ENCODE measurements at places on chromosomes 13 and 19. TPM values are rescaled to one million over a fixed set of nuclear protein-coding genes. Genes with fewer than 3 reads are reported as not detected.

KLK4 gene
- total RNA-seq = not detected

LHFPL6 gene
- 50.5 TPM for total RNA-seq

PRR20E gene
- total RNA-seq = not detected

ZNF93 gene
- total RNA-seq = 8.3 TPM

WTIP gene
- 19.1 TPM for total RNA-seq

TBXA2R gene
- 7.9 TPM for total RNA-seq

SYT3 gene
- total RNA-seq = 0.12 TPM

GNA15 gene
- total RNA-seq = 17.6 TPM

FREM2 gene
- total RNA-seq = 15.0 TPM

SPACA6 gene
- 15.9 TPM for total RNA-seq

SERPINE3 gene
- not detected for total RNA-seq

DNA sequence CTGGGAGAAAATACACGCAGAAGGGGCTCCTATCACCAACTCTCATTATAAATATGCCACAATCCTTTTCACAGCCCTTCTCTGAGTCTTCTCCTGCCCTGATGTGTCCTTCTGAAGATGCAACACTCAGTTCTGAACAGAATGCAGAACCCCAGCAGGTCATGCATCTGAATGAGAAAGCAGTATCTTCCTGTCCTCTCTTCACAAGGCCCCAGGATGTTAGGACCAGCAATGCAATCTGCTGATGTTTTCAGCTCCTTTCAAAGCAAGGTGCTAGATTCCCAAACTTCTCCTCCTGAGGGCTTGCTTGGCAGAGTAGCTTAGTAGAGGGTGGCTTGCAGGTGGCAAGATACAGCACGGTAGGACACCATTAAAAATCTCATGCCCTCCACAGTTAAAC, 22.3 kb upstream of the DOCK9 start:
- DNase-seq = no peak

- no peak for DNase-seq
Observed at GRCh38 chr13:66716538-66716937, 513.6 kb downstream of the PCDH9 start.

- no peak for DNase-seq
Observed at GRCh38 chr19:11338569-11339253, 746 bp downstream of the RAB3D start.

DNA sequence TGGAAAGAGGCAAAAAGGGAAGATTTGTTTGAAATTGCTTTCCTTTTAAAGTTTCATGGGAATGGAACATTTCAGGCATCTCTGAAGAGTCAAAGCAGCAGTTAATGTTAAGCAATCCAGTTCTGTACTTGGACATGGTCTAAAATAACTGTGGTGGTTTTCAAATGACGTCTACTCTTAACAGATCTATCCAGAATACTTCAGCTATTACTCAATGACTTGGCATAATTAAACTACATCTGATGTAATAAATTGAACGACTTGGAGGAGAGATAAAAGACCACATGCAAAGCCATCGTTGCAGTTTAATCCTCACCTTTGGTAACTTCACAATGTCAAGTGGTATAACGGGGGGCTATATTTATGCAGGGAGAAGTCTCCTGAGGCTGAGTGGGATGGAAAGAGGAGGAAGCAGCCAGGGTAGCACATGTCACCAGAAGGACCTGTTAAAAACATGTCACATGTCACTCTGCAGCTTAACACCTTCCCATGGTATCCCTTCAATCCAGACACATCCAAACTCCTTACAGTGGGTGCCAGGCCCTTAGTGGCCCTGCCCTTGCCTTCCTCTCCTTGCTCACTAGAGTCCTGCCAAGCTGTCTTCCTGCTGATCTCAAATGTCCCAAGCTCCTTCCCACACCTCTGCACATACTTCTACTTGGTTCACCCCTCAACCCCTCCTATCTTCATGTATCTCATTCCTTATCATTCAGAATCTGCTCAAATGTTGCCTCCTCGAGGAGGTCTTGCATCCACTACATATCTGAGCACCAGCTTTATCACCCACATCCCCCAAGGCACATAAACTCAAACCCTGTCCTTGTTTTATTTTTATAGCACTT, 327.8 kb downstream of the SUCLA2 start:
- peak; percentile 54 for DNase-seq

- DNase-seq = no peak
Observed at GRCh38 chr13:44470638-44471562, 97.3 kb downstream of the SERP2 start.

DNA sequence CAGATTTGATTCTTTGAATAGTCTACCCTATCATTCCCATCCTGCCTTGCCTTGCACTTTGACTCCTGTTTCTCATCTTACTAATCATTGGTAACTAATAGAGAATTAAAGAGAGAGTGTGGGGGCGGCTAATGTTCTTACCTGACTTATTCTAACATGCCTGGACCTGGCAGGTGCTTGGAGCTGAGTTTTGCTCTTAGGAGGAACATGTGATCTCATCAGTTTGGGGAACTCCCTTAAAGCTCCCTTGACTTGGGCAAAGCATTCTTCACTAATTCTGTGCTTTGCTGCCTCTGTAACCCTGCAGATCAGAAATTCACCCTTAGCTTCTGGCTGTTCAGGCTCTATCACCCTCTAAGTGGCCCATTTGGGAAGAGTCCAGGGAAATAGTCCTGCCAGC, 861.1 kb downstream of the GPC5 start:
- DNase-seq = no peak

DNA sequence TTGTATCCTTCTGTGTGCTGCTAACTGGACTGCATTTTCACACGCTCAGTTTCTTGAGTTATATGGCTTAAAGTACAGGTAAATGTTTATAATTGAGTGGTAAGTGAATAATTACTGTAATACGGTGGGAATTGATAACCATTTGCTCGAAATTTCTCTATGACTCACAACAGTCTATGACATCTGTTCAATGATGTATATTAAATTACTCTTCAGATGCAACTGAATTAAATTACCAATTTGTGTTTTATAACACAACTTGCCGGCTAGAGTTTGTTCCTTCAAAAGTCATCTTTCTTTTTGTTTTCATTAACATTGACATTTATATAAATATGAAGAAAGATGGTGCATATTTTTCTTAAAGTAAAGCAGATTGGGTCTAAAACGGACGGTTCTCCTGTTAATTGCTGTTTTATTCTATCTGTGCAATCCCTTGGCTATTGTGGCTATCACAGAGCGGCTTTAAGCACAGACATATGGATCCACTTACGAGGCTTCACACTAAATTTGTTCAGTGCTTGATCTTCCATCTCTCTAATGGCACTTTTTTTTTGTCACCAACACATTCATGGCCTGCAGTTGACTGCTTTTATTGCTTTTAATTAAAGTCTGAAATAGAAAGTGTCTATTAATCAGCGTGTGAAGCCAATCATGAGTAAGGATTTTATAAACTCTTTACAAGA, 1291.6 kb upstream of the SLC10A2 start:
- DNase-seq = no peak

GRCh38 chr13:48297131-48297786, 6.3 kb upstream of the RB1 start:
- DNase-seq = no peak

DNA sequence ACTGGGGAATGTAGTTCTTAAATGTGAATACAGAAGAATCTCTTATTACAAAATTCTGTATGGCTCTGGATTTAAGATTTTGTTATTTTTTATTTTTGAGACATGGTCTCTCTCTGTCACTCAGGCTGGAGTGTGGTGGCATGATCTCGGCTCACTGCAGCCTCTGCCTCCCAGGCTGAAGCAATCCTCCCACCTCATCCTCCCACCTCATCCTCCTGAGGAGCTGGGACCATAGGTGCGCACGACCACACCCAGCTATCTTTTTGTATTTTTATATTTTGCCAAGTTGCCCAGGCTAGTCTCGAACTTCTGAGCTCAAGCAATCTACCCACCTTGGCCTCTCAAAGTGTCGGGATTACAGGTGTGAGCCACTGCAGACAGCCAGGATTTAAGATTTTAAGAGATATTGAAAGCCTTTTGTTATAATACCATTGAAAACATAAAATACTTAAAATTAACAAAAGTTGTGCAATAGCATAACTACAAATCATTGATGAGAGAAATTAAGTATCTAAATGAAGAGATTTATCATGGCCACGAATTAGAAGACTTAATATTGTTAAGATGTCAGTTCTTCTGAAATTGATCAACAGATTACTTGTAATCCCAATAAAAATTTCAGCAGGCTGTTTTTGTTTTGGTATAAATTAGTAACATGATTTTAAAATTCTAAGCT, 13.4 kb downstream of the CYP2A6 start:
- no peak for DNase-seq

DNA sequence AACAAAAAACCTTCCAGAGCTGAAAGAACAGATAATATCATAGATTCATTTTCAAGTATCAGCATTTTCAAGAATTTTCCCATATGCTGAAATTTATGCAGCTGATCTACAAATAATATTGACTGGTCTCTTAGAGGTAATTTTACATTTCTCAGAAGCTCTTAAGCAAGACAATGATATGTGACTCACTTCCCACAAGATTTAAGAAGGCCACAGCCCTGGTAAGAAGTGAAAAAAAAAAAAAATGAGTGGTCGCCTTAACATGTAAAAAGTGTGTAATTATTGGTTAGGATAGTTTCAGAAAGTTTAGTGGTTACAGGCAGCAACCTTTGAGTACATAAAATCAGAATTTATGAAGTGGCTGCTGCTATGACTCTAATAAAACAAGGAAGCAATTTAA, 54.5 kb downstream of the NUFIP1 start:
- DNase-seq = no peak

DNA sequence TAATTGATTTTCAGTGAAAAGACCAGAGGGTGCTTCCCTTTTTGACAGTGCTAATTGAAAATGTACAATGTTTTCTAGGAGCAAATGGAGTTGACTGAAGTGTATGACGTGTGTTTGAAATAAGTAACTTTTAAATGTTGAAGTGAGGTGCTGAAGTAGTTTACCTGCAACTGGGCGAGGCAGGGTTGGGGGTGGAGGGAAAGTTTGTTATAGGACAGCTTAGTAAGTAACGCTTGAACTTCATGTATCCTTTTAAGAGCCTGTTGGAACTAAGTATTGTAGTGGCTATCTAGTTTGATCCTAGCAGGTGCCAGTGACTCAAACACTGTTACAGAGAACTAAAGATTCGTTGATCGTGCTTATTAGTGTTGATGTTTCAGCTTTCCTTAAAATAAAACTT, 5.9 kb downstream of the SLAIN1 start:
- peak; percentile 64 for DNase-seq

DNA sequence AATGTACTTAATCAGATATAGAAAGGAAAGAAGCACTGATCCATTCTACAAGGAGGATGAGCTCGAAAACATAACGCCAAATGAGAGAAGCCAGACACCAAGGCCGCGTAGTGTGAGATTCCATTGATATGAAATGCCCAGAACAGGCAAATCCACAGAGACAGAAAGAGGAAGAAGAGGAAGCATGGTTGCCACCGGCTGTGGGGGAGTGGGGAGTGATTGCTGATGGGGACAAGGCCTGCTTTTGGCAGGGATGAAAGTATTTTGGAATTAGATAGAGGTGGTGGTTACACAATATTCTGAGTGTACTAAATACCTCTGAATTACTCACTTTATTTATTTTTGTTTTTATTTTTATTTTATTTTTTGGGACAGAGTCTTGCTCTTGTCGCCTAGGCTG, 50.2 kb upstream of the KLF2 start:
- DNase-seq = no peak

GRCh38 chr13:20901668-20902437, 693 bp downstream of the XPO4 start:
- DNase-seq = peak; percentile 5

- DNase-seq = no peak
Observed at GRCh38 chr13:73665261-73665660, 468.9 kb downstream of the KLF12 start.

DNA sequence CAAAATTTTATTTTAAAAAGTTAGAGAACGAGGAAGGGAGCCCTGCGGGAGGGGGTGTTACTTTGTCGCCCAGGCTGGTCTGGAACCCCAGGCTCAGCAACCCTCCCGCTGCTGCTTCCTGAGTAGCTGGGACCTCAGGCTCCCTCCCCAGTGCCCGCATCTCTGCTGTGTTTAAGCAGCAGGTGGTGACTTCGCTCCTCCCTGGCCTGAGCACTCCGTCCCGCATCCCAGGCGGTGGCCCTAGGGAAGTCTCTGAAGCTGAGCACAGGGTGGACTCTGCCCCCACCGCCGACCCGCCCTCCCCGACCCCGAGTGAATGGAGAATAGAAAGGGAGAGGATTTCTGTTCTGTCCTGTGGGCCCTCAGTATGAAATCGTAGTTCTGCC, 30.5 kb downstream of the ZNF701 start:
- peak; percentile 78 for DNase-seq

GRCh38 chr19:19181488-19181998, 10.4 kb downstream of the BORCS8 start:
- DNase-seq = no peak

- DNase-seq = no peak
Observed at GRCh38 chr19:19711934-19712828, 20.7 kb downstream of the ZNF14 start.

GRCh38 chr19:6069268-6069791, 41.0 kb downstream of the RFX2 start:
- no peak for DNase-seq

GRCh38 chr19:50204811-50205675, 1.6 kb downstream of the MYH14 start:
- DNase-seq = peak; percentile 87

- no peak for DNase-seq
Observed at GRCh38 chr19:1170938-1171754, 2.9 kb downstream of the SBNO2 start.

DNA sequence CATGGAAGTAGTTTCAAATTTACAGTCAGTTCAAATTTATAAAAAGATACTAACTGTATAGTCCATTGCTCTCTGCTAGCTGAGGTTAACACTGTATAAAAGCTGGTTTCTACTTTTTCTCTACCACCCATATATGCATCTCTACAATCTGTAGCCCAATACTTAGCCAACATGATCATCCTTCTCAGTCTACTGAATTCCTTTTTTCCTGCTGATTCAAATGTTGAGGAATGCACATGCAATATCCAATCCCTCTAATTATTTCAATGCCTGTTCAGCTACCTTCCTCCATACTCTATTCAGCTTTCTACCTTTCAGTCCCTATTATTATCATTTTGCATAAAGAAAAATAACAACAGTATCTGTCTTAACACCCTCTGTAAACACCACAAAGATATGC, 15.6 kb downstream of the KPNA3 start:
- DNase-seq = no peak
